ENCODE measurements at places on chromosomes 1 and 21.

- no peak for DNase-seq
These were observed 5.3 kb downstream of the GALNT2 start for GRCh38 chr1:230072296-230072695.

DNA sequence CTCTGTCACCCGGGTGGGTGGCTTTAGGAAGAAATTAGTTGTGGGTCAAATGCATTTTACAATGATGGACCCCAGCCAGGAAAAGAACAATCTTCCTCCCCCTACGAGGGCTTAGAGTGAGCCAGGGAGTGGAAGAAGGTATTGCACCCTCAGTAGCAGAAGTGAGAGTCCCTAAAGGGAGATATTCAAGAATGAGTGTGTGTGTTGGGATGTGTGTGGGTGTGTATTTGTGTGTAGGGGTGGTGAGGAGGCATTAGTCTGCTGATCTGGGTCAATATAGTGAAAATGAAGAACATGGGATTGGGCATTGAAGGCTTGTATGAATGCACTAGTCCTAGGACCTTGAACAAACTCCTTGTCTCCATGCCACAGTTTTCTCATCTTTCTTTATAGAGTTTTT, 85.2 kb upstream of the RUNX1 start:
- no peak for DNase-seq

DNA sequence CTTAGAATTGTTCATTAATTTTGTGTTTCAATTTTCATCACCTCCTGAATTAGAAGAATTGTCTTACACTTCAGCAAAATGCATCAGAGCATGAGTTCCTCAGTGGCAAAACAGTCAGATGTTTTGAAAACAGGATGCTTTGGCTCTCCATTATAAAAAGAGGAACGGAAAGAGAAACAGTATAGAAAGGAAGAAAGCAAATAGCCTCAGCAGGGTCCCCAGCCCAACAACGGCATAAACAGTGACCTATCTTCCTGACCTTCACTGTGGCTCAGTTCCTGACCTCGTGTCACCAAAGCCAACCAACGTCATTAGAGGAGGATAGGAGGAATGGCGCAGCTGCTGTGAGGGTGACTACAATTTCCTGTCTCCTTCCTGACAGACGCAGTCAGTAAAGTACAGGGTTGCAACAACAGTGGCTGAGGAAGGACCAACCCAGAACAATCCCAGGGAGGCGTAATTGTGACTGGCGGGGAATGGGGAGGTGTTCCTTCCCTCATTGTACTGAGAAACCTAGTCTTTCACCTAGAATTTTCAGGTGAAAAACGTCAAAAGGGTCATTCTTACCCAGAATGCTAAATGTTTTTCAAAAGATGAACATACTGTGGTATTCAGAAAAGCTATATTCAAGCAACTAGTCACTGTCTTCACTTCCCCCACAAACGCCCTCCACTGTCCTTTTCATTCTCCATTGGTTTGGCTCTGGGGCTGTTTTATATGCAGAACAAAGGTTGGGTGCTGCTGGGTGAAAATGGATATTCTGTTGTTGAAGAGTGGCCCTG, 197.9 kb upstream of the SGIP1 start:
- no peak for DNase-seq

DNA sequence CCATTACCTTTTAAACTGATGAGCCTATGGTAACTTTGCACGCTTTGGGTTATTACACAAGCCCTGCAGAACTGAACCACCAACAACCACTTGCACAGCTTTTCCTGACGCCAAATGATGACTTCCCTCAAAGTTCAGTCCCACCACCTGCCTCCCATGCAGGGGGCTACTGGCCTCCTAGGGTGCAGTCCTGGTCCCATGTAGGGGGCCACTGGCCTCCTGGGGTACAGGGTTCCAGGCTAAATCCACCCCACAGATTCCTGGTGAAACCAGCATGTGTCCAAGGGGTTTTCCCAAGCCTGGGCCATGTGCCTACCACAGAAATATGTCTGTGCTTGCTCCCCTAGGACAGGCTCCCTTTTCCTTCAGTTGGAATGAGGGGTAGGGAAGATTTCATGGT, 73.4 kb upstream of the ZNF678 start:
- no peak for DNase-seq

GRCh38 chr1:82449506-82450057, 648.8 kb downstream of the ADGRL2 start:
- no peak for DNase-seq

- DNase-seq, result no peak
These were observed 37.0 kb downstream of the ZBTB8B start for GRCh38 chr1:32501865-32502264.

GRCh38 chr1:71053758-71054157, 6.1 kb upstream of the PTGER3 start:
- DNase-seq, result no peak

- DNase-seq, result no peak
These were observed 83.1 kb downstream of the WLS start for GRCh38 chr1:68149110-68149798.

DNA sequence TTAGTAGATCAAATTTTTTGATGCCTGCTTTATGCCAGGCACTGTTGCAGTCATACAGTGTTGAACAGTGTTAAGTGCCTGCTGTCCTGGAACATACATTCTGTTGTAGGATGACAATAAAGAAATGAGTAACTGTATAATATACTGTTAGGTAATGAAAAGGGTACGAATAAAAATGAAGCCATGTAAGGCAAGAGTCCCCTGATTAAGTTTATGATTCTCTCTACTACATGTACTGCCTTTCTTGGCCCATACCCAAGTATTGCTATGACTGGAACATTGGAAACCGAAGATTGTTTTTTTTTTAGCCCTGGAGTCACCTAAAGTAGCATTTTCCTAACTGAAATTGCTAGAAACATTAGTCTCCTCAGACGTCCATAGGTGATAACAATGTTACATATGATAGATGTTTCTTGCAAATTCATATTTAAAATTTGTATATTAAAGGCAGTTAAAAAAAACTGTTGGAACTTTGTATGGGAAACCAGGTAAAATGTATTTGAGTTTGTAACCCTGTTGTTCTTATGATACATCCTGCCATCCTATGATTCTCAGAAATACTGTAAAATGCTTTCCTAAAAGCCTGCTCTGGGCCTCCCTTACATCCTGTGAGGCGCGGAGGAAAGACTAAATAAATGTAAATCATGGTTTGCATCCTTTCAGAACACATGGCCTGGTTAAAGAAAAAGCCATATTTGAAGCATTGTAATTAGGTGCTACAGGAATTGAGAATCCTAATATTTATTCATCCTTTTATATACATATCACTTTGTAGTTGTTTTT, 5.8 kb downstream of the ATP5PB start:
- DNase-seq, result no peak

DNA sequence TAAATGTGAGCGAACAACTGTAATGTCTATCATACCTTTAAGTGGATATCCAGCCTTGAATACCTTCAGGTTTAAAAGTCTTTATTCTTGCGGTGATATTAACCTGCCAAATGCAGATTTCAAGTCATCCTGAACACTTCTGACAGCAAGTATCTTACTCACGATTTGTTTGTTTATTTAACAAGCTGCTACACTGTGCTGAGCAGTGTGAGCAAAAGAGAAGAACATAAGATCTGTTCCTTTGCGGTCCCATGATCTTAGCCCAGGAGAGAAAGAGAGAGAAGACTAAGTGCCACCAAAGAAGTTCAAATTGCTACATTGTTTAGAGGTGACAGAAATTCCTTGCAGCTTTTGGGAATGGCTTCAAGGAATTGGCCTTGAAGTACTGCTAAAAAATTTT, 9.5 kb upstream of the IL24 start:
- DNase-seq, result no peak

DNA sequence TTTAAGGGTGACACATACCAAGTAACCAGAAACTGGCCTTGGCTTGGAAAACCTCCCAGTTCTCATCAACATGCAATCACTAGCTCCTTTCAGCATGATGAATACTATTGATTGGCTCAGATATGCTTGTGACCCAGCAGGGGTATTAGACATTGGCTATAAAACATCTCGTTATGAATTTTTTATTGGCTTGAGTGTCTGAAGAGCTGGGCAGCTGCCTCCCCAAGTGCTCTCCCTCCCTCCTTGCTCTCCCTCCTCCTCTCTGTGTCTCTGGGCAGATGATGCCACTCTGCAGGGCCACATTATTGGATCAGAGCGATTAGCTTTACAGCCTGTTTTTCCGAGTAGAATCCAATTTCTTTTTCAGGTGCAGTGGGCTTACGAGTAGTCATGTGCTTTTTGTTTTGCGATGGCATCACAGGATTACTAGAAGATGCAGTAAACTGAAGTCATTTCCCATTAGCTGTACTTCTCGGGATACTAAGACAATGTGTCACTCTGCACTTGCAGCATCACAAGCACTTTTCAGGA, 79.3 kb upstream of the ATF3 start:
- DNase-seq, result no peak

DNA sequence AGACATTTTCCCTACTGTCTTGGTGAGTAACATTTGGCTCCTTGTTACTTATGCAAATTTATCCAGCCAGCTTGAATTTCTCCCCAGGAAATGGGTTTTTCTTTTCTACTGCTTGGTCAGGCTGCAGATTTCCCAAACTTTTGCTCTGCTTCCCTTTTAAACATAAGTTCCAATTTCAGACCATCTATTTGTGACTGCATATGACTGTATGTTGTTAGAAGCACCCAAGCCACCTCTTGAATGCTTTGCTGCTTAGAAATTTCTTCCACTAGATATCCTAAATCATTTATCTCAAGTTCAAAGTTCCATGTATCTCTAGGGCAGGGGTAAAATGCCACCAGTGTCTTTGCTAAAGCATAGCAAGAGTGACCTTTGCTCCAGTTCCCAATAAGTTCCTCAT, 32.3 kb upstream of the CITED4 start:
- DNase-seq, result no peak

- DNase-seq, result no peak
These were observed 23.2 kb upstream of the CNIH3 start for GRCh38 chr1:224592636-224593582.

DNA sequence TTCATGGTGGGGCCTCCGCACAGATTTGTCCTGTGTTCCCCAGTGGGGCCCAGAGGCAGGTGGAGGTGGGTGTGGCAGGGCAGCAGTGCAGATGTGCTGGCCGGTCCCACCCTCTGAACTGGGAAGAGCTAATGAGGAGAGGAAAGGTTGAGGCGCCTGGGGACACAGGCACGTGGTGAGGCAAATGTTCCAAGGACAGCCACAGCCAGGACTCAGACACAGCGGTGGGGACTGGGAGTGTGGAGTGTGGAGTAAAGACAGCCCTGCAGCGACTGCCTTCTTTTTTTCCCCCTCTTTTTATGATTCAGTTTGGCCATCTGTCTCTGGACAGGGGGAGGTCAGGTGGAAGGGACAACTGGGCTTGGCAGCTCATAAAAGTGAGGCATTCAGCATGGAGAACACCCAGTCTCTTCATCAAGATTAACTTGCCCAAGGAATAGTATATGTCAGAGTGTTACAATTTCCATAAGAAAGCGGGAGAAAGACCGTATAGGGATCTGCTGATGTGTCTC, 104.2 kb upstream of the GCLM start:
- no peak for DNase-seq

DNA sequence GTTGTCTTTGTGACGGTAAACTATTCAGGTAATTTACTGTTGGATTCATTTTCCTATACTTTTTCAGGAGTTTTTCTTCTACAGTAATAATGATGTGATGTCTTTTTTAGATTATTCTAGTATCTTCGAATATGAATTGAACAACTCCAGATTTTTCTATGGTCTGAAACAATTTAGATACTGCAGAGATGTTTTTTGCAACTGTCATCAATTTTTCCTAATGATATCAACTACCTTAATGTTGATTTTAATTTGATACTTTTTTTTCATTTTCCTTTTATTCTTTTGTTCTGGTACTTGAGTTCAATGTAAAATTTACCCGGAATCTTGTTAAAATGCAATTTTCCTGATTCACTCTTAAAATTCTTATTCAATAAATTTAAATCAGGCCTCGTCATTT, 110.4 kb downstream of the KCNT2 start:
- DNase-seq, result no peak

DNA sequence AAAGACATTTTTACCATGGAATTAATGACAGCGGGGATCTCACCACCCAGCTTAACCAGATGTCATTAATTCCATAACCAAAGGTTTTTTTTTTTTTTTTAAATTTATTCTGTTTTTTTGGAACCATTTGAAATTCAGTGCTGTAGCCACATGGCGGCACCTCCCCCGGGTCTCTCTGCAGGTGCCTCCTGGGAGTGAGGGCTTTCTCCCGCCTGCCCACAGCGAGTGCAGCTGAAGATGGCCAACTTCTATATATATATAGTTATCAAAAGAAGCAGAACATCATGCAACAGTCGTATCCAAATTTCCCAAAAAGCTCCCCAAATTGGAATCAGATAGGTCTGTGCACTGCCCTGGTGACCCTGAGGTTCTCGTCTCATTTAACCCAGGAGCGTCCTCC, 3.6 kb downstream of the KRTAP10-8 start:
- DNase-seq, result no peak

- no peak for DNase-seq
These were observed 565 bp downstream of the WLS start for GRCh38 chr1:68231627-68232288.

- DNase-seq, result no peak
These were observed 16.7 kb upstream of the PDE9A start for GRCh38 chr21:42636520-42637266.

GRCh38 chr1:206685334-206685768, 646 bp downstream of the MAPKAPK2 start:
- DNase-seq, result no peak

GRCh38 chr1:213931836-213932235, 55.9 kb upstream of the PROX1 start:
- no peak for DNase-seq

GRCh38 chr1:214524824-214525223, 26.6 kb downstream of the PTPN14 start:
- no peak for DNase-seq

- no peak for DNase-seq
These were observed 67.4 kb upstream of the CNIH3 start for GRCh38 chr1:224548676-224549075.

GRCh38 chr1:24586970-24587820, 31.3 kb downstream of the NCMAP start:
- peak; percentile 52 for DNase-seq

DNA sequence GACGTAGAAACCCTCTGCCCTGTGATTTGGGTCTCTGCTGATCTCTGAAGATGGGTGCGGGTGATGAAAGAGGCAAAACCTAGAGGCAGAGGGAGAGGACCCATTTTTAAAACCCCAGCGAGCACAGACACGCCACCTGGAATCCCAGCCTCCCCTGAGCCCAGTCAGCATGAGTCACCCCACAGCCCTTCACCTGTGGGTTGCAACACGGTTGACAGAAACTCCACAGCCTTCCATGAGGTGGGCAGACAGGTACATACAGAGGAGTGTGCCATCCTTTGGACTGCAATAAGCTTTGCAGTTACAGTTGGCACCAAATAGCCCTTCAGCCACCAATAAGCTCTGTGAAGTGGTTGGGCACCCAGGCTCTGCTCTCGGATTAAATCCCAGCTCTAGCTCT, 2.1 kb upstream of the GRHL3 start:
- no peak for DNase-seq

DNA sequence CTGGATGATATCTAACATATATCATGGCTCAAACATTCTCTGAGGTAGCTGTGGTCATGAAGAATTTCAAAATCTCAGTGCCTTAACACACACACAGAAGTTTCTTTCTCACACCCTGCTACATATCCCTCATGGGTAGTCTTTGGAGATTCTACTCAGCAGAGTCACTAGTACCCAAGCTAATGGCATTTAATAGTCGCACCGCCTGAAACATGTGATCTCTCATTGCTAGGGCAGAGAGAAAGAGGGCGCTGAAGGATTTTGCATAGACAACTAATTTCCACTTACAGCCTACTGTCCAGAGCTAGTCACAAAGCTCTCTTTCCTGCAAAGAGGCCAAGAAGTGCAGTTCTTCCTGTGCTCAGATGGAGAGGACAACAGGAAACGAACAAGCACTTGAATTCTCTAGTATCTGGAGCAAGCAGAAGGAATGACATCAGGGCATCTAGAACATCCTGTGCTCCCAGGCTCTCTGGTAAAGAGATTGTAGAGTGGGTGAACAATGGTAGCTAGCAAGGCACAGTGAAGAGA, 183.4 kb upstream of the PTBP2 start:
- no peak for DNase-seq
